ENCODE measurements at places on chromosomes 2 and 18.

DNA sequence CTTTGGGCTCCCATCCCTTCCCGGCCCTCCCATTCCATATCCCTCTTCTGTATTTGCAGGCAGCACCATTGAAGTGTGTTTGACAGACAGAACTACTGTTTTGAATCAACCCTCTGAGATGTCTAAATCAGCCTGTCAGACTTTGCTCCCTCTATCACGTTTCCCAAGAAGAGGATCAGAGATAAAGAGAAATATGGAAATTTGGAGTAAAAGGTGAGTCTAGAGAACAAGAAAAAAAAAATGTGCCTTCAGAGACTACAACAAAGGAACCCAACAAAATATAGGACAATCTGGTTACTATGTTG, 133.4 kb upstream of the NCK2 start:
- DNase-seq, result no peak

DNA sequence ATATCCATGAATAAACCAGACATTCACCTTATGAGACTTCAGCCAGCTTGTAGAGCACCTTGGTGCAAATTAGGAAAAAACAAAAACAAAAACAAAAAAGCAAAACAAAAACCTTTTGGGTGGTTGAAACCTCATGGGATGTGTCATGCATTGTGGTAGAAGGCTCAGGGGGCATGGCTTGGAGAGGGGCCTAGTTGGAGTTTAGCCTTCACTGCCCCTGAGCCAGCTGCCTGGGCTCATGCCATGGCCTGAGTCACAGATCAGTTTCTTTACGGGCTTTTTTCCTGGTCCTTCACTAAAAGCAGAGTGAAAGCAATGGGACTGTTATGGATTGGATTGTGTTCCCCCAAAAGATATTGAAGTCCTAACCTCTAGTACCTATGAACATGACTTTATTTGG, 22.0 kb upstream of the DAPL1 start:
- no peak for DNase-seq

DNA sequence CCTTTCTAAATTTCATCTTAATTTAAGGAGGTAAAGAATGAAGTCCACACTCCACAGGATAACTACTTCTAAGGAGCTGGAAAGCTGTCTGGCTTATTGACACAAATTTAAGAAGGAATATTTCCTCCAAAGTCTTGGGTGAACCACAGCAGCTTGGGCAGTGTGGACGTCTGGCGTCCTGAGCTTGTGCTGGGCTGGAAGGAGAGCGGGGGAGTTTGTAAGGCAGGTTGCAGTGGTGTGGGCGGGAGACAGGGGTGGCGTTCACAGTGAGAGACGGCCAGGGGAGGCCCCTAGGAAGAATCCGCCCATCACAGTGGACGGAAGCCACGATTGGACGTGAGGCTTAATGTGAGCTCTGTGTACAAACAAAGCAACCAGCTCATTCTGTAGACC, 25.7 kb downstream of the ADI1 start:
- no peak for DNase-seq

DNA sequence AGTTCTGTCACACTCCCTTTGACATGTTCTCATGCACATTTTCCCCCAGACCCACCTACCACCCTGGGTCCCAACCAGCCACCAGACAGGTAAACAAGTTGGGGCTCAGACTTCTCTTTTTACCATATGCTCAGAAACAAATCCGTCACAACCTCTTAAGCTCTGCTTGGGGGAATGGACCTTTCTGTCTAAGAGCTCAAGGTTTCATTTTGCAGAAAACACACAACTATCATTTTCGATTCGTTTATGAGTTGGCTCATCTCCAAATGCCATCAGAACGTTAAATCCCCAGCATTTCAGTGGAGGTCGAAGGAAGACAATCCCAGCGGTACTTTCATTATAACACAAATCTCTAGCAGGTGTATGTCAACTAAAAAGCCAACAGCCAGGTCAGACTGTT, 30.6 kb upstream of the NCK2 start:
- no peak for DNase-seq

GRCh38 chr2:181782660-181783059, 102.3 kb upstream of the NEUROD1 start:
- no peak for DNase-seq

- DNase-seq, result no peak
Measured at GRCh38 chr2:240604291-240604938, 17.9 kb downstream of the CAPN10 start.

- no peak for DNase-seq
Measured at GRCh38 chr2:127568128-127568527, 32.6 kb downstream of the MYO7B start.

DNA sequence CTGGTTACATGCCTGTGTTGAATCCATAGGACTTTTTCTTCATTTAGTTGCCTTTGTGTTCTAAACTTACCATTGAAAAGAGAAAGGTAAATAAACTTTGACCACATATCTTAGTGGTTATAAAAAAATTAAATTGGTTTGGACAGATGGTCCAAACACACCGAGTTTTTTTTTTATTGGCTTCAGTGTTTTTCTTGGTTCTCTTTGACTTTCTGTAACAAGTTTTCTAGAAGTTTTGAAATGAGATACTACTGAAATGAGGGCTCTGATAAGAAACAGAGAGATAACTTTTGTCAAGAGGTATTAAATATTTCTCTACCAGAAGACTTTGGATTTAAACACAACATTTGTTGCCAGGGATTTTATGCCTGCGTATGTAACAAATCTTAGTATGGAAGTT, 20.7 kb downstream of the SPTBN1 start:
- no peak for DNase-seq

- DNase-seq, result peak; percentile 13
Measured at GRCh38 chr2:162890690-162891311, 52.2 kb upstream of the KCNH7 start.

GRCh38 chr18:27447451-27447881, 262.4 kb upstream of the CHST9 start:
- no peak for DNase-seq

GRCh38 chr2:15668611-15669305, 77.1 kb downstream of the DDX1 start:
- no peak for DNase-seq

DNA sequence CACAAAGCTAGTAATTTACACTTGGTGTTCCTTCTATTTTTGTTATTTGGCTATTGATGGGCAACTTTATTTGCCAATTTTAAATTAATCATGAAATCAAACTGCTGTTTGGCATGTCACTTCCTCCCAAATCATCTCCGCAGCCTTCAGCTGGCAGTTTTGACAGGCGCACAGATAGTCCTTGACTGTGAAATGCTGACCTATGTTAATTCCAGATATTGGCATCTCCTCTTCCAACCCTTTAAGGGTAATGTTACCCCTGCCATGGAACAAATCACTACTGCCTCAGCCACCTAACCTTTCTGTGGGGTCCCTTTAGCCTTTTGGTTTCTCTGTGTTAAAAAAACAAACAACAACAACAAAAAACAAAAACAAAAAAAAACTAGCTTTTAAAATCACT, 182.4 kb upstream of the TANK start:
- DNase-seq, result no peak

GRCh38 chr2:9769171-9770005, 73.9 kb upstream of the TAF1B start:
- no peak for DNase-seq

DNA sequence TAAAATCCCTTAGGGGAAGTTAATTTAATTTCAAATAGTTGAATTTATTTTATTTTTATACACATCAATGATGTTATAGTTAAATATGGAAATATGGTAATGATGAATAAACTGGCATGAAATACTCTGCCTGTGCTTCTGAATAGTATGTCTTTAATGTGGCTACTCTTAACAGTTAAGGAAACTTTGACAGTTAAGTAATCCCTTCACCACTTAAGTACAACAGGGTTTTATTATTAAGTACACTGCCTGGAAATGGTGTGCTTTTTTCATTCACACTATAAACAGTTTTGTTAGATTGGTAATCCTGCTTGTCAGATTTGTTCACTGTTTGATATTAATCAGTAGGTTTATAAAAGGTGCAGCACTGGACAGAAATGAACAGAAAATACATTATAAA, 412.0 kb upstream of the ZEB2 start:
- DNase-seq, result no peak

DNA sequence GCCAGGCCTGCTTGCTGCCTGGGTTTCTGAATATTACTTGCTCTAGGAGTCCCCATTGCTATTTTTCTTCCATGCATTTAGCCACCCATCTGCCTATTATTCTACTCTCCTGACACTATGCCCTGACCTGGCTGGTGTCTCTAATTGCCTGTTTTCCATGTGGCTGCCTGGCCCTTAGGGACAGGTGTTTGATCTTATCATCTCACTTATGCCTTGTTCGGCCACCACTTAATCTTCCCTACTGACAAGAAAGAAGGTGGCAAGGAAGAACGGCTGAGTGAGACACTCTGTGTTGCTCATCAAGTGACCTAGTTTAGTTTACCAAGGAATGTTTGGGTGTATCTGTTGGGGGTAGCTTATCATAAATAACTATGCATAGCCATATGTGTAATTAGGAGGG, 50.4 kb upstream of the RAPH1 start:
- no peak for DNase-seq

GRCh38 chr2:20612925-20613916, 37.7 kb downstream of the HS1BP3 start:
- no peak for DNase-seq

DNA sequence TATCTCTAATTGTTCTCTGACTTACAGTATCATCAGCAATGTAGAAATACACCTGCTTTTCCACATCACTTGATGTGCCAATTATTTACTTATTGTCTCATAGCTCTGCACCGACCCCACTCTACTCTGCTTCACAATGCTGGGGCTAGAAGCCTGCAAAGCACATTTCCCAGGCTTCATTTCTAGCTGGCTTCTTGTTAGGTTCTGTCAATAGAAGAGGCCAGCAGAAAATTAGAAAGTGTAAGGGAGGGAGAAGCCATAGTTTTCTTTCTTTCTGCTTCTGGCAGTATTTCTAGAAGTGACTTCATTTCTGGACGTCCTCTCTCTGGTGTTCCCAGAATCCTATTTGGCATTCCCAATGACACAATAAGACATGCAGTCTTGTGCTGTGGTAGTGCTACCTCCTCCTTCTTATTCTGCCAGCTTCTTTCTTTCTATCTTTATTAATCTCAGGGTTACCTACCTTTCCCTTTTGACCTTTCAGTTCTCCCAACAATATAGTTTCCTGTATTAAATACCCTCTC, 12.5 kb upstream of the TANC1 start:
- no peak for DNase-seq

GRCh38 chr2:238974501-238975166, 126.7 kb downstream of the TWIST2 start:
- DNase-seq, result peak; percentile 82

DNA sequence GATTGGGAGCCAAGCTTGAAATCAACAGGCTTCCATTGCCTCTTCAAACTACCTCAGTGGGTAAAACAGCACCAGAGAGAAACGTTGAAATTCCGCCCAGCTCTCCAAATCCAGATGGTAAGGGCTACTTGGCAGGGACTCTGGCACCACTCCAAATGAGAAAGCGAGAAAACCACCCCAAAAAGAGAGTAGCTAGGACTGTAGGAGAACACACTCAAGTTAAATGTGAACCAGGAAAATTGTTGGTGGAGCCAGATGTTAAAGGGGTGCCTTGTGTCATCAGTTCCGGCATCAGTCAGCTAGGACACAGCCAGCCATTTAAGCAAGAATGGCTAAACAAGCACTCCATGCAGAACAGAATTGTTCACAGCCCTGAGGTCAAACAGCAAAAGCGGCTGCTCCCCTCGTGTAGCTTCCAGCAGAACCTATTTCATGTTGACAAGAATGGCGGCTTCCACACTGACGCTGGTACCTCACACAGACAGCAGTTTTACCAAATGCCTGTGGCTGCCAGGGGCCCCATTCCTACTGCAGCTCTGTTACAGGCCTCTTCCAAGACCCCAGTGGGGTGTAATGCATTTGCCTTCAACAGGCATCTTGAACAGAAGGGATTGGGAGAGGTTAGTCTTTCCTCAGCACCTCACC, 167.3 kb downstream of the ASXL3 start:
- no peak for DNase-seq

DNA sequence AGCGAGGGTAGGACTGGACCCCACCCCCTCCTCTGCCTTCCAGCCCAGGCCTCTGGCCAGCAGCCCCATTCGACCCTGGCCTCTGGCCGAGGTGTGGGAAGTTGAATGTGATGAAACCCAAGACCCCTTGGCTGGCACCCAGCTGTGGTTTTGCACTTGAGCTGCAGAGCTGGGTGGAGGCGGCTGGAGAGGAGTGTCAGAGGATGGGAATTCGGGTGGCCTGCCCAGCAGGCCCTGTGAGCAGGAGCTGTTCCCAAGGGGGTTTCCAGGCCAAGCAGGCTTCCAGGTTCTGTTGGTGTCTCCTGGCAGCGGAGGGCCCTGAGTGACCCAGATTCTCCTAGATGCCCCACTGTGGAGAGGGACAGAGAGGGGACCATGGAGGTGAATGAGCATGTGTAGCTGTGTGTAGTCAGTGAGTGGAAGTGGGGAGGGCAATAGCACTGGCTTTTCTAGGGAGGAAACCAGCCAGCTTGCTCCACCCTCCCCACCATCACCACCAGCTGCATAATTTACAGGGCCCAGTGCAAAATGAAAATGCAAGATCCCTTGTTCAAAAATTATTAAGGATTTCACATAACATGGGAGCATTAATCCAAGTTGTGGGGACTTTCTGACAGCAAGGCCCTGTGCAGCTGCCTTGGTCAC, 172.2 kb upstream of the HAAO start:
- DNase-seq, result peak; percentile 71

- no peak for DNase-seq
Measured at GRCh38 chr2:26585100-26585499, 56.1 kb downstream of the CIB4 start.

GRCh38 chr2:158071018-158071417, 30.7 kb upstream of the UPP2 start:
- no peak for DNase-seq

DNA sequence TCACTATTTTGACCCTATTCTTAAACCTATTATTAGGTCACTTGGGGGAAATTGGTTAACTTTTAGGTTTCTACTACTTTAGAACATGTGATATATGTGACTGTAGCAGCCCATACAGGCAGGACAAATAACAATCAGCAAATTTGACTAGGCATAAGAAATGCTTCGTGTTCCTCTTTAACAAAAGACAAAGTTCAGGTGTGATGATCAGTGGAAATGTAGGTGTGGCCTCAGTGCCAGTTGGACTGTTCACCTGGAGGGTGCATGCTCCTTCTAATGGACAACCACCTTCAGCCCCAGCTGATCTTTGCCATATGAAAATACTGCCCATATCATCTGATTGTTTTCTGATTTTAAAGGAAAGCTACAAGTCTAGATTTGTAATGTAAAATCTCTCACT, 6.4 kb downstream of the PDK1 start:
- no peak for DNase-seq

- no peak for DNase-seq
Measured at GRCh38 chr2:115976916-115977315, 1534.5 kb downstream of the DPP10 start.
